ENCODE measurements at places on chromosomes 12 and 14.

DNA sequence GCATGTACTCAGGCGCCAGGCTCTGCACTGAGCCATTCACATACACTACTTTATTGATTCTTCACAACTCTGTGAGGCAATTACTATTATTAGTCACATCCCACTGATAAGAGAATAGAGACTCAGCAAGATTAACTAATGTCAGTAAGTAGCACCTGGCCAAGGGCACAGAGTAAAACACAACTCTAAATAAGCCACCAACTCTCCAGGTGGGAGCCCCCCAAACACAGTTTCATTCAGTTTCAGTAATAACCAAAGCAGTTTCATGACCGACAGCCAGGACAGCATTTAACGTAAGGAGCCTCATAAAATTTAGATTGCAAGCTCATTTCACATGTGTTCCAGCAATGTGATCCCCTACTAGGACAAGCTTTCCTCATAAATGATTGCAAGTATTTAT lies 323.1 kb upstream of the CCDC196 start:
- no peak for DNase-seq

DNA sequence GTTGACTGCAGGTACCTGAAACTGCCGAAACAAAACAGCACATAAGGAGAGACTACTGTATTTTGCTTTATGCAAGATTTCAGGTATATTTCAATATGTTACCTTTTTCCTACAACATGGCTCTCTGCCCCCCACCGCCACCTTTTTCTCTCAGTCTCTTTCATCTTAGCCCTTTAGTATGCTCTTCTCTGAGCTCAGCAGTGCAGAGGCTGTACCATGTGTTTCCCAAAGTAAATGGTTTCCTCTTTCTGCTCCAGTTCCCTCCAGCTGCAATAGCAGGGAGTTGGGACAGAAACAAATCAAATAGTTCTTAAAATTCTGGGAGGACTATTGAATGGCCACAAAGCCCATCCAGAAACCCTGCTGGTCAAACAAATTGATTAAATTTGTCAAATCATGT lies 4.3 kb downstream of the AMN1 start:
- no peak for DNase-seq

GRCh38 chr14:61537563-61538463 lies 157.5 kb upstream of the HIF1A start:
- DNase-seq, result peak; percentile 93

DNA sequence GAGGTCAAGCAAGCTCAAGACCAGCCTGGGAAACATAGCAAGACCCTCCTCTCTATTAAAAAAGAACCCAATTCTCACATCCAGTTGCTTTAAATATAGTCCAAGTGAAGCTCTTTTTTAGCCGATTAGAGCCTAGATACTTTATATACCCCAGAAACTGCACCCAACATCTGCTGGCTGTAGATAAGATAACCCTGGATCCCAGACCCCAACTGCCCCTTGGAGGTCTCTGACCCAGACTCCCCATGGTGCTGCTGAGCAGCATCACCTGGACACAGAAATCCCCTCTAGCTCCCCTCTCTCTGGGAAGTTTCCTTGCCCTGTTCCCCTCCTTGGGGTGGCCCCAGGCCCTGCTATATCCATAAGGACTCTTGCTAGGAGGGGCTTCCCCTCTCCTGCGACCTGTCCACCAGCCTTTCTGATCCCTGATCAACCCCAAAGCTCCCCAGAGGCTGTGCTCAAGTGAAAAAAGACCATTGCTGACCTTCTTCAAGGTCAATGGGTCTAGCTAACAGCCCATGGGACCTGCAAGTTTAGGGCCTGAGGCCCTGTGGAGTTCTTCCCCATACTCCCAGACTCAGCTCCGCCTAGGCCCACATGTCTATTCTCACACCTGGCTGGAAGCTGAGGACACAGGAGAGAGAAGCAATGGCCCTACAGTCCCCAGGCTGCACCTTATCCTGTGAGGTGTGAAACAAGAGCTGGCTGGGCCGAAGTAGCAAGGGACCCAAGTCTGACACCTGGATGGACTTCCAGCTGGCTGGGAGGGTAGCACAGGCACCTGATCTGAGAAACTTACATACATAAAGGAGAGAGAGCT lies 56.2 kb downstream of the ARL6IP4 start:
- no peak for DNase-seq

DNA sequence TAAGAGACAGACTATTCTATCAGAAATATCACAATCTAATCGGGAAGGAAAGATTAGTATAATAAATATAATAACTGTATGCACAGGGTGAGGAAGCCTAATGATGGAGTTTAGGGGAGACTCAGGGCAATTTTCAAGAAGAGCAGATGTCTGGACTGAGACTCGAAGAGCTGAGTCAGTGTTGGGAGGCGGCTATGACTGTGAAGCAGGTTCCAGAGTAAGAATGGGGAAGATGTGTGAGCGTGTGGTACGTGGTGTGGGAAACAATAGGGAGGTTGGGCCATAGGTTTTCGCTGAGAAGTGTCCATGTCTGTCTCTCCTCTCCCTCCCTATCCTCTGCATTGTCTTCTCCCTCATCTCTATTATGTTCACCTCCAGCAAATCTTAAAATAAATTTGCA lies 85.6 kb downstream of the LMO3 start:
- DNase-seq, result no peak

GRCh38 chr14:92328664-92329255 lies 5.8 kb downstream of the SLC24A4 start:
- DNase-seq, result no peak

GRCh38 chr12:105835580-105836241 lies 303.0 kb downstream of the NUAK1 start:
- no peak for DNase-seq

DNA sequence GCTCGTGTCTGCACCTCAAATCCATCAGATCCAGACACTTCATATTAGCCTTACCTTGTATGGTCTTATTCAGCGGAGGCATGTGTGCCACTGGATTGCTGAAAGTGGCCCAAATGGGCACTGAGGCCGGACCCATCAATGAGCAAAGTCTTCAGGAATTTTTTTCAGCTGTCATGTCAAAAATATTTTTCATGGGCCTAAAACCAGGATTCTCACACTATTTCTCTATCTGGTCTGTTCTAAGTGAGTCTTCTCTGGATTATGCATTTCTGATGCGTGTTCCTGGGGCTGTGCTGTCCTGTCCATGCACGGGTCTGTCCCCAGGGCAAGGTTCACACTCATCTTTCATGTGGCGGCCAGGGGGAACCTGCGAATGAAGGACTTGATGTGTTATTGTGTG lies 94.6 kb downstream of the KCNA5 start:
- DNase-seq, result no peak

- DNase-seq, result no peak
Measured at GRCh38 chr14:90450151-90450550, 53.3 kb downstream of the CALM1 start.

- peak; percentile 51 for DNase-seq
Measured at GRCh38 chr14:74324931-74325361, 22.2 kb upstream of the ABCD4 start.

DNA sequence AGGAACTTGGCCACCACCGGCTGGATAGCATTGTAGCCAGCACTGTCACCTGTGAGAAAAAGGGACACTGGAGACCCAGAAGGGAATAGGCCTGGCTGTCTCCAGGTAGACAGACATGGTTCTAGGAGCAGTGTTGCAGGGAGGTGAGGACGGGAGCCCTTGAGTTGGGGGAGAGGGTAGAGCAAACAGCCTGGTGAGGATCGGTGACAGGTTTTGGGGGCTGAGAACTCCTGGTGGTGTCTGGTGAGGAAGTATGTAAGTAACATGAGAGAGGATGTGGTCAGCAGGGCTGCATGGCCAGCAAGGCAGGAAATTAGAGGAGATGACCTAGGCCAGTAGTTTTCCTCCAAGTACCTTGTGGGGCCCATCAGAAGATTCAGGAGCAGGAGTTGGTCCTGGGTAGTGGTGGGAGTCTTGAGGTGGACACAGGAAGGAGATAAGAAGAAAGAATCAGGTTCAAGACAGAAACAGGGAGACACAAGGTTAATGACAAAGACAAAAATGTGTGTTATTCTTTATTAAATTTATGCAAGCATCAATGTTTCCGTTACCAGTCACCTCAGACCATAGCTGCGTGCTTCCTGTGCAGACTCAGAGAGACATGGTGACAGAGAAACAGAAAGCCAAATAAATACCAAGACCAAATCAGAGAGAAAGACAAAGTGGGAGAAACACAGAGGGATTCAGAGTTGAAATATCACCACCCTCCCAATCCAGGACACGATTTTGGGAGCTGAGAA lies at the start of gene ARHGAP9:
TSS of gene ARHGAP9 (minus strand) at position 491 of the 740 bp plus-strand sequence. CDS start at position 31, 460 bp downstream.
- no peak for DNase-seq

GRCh38 chr14:97290977-97291376 lies 493.8 kb downstream of the VRK1 start:
- no peak for DNase-seq

GRCh38 chr14:64556526-64556925 lies 6.8 kb downstream of the PPP1R36 start:
- no peak for DNase-seq

DNA sequence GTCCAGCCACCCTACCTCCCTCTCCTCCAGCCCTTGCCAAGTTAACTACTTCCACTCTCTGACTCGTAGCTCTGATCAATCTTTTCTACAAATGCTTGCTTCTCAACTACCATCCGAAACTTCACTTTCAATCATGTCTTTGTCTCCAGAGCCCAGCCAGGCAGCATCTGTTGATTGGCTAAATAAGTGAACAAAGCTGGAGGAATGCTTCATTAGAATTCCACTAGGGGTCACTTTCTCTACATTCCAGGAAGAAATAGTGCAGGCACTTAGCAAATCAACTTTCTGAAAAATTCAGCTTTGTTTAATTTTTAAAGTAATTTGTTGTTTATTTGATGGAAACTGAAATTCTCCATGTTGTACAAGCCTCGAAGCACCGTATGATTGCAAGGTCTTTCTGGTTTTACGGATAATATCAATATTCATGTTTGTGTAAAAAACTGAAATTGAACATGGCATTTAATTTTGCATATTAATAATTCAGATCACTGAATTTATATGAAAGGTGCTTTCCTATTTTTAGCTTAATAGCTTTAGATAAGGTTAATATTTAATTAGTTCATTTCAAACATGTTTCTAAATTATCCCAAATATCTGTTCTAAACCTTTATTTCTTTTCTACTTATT lies 32.4 kb upstream of the HELB start:
- no peak for DNase-seq

- DNase-seq, result no peak
Measured at GRCh38 chr14:51869411-51870100, 9.1 kb downstream of the GNG2 start.

DNA sequence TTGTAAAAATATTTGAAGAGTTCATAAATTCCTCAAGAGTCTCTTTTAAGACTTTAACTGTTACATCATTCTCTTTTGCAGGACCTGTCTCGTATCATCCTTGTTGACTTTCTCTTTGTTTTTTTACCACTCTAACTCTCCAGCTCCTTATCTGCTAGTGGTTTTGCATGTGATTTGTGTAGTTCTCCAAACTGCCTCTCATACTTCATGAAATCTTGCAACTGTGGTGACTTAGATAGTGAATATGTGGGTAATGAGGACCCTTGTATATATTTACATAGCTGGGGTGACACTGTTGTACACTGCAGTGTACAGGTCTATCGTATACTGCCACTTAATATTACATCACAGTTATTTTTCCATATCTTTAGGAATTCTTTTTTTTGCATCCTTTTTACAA lies 40.2 kb upstream of the EMP1 start:
- no peak for DNase-seq

GRCh38 chr12:58388261-58388660 lies 446.9 kb downstream of the ATP23 start:
- DNase-seq, result no peak

DNA sequence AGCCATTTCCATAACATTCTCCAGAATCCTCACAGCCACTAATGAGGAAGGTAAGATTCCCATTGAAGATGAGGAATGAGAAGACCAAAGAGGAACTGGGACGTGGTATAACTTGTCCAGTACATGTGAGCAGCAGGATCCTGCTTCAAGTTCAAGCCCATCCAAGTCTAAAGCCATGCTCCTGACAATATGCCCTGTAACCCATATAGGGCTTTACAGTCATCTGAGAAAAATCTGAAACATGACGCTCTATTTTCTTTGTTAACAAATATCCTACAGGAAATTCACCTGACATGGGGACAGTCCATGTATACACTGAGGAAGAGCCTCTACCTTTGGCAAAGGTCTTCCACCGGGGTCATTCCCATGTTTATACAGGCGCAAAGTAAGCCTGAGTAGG lies 3.1 kb upstream of the ACTR6 start:
- DNase-seq, result no peak

DNA sequence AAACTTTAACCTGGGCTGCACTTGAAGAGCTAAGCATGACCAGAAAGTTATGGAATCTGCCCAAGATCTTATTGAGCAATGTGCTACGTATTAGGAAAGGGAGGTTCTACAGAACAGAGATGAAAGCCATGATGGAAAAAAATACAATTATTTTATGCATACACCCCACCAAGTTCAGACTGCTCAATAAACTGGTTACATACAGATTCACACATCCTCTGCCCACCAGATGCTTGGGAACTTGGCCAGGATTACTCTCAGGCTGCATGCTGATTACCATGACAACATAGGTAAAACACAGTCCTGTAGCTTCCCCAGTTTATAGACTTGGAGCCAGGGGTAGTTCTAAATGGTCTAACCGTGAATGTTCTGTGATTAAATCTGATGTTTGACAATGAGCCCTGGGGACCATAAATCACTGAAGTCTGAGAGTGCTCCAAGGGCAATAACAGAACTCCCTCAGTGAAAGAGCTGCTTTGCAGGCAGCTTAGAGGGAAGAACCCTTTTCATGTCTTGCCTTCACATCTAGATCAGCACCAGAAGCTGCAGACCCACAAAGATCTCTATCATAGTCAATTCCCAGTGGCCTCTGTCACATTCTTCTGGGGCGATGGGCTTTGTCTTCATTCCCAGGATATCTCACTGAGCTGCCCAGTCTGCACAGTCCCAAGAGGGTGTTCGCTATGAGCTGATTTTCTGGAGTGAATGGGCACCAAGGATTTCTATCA lies 232.2 kb downstream of the EMP1 start:
- DNase-seq, result no peak

GRCh38 chr12:43407816-43408645 lies 144.0 kb downstream of the ADAMTS20 start:
- DNase-seq, result no peak

- DNase-seq, result no peak
Measured at GRCh38 chr14:46464341-46464740, 187.2 kb downstream of the RPL10L start.

DNA sequence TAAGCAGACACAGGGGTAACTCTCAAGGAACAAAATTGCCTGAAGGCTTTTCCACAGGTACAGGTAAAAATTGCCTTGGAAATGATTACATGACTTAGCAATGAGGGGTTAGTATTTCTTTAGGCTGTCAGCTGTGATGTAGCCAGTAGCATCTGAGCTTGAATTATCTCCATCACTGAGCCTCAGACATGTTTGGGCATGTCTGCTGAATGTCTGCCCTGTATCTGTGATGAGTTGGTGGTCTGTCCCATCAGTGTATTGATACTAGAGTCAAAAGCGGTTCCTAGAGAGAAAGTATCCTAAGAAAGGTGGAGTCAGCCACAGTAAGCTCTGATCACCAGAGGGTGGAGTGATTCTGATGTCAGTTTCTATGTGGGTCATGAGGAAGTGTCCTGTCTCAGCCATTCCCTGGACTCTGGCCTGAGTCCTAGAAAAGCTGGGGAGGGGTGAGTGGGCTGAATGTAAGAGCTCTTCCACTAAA lies 16.3 kb downstream of the AKAP6 start:
- no peak for DNase-seq

- DNase-seq, result peak; percentile 72
Measured at GRCh38 chr14:71187633-71188356, 280.5 kb downstream of the PCNX1 start.

- DNase-seq, result peak; percentile 54
Measured at GRCh38 chr14:106417224-106418049, 891.1 kb downstream of the TMEM121 start.
